ENCODE measurements at places on chromosomes 3 and 15. TPM values are rescaled to one million over a fixed set of nuclear protein-coding genes. Genes with fewer than 3 reads are reported as not detected.

PLIN1 gene
- not detected for total RNA-seq

CACNA2D2 gene
- total RNA-seq, result not detected

MEX3B gene
- total RNA-seq, result 13.1 TPM

ZNF660 gene
- 1.4 TPM for total RNA-seq

CCDC33 gene
- not detected for total RNA-seq

CCR8 gene
- total RNA-seq, result not detected

LRRC3B gene
- not detected for total RNA-seq

CNTN3 gene
- total RNA-seq, result under 0.01 TPM

SMCO1 gene
- total RNA-seq, result not detected

AP3B2 gene
- not detected for total RNA-seq

GATA2 gene
- total RNA-seq, result 30.1 TPM

CHRD gene
- under 0.01 TPM for total RNA-seq

SEMA5B gene
- total RNA-seq, result not detected

PIK3R4 gene
- total RNA-seq, result 32.0 TPM

SIN3A gene
- 35.7 TPM for total RNA-seq
